ENCODE measurements at places on chromosomes 5 and 9.

DNA sequence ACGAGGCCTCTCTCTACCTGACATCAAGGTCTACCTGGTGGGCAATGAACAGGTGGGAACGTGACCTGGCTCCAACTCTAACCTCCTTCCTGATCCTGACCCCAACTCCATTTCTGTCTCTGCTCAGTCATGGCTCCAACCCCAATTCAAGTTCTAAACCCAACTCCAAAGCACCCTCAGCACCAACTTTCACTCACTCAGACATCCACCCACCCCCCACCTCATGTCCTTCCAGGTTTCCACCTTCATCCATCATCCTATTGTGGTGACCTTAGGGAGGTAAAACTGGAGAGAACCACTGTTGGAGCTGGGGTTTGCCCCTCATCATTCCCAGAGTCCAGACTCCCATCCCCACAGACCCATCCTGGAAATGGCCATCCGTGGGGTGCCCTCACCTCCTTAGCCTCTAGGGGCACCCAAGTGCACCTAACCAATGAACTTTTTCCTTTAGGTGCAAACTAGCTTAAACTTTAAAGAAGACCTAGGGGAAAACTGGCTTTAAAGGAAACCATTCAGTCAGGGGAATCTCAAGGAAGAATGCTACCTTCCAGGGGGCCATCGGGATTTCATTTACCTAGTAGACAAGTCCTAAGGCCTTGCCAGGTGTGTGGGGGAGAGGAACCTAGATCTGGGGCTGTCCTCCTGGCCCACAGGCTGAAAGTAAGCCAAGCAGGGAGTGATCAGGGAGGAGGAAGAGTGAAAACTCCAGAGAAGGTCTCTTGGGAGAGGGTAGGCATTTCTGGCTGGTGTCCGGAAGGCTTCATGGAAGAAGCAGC is 11.3 kb downstream of the RGS14 start:
- no peak for DNase-seq

DNA sequence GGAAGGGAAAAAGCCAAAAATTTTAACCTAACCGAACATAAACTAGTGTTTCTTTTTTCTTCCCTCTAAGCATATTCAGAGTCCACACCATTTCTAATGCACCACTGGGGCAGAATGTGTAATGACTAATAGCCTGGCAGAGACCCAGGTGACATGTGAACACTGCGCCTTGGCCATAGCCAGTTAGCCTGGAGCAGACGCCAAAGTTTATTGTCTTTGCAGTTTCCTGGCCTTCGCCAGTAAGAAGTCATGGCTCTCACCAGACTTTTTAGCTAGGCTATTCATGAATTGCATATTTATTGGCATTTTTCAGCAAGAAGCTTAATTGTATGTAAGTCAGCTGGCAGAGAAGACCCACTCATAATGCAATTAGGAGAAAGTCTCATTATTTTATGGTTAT is 182.8 kb upstream of the SLC27A6 start:
- no peak for DNase-seq

GRCh38 chr5:141878186-141878710 is at the start of gene PCDH1:
Gene PCDH1 (minus strand): TSS chr5:141878410. CDS start chr5:141878262, 148 bp downstream.
- DNase-seq, result no peak

- DNase-seq, result no peak
Observed at GRCh38 chr9:122453677-122454135, 24.0 kb downstream of the OR1J1 start.

- no peak for DNase-seq
Observed at GRCh38 chr5:132915681-132916080, 42.2 kb downstream of the LEAP2 start.

- no peak for DNase-seq
Observed at GRCh38 chr5:108769352-108769751, 21.7 kb downstream of the FER start.

GRCh38 chr9:106875529-106875928 is 12.6 kb downstream of the ZNF462 start:
- DNase-seq, result no peak

DNA sequence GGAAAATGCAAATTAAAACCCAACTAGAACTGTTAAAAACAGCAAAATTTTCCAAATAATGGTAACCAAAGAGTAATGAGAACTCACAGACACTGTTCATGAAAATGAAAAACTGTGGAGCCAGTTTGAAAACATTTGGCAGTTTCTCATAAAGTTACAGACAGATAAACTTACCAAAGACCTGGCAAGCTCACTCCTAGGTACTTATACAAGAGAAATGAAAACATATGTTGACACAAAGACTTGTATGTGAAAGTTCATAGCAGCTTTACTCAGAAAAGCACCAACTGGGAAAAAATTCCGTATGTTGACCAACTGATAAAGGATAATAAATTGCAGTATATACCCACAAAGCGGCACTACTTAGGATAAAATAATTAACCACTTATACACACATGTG is 10.3 kb downstream of the ZNF782 start:
- no peak for DNase-seq

- DNase-seq, result no peak
Observed at GRCh38 chr5:125501396-125501795, 755.0 kb upstream of the ZNF608 start.

DNA sequence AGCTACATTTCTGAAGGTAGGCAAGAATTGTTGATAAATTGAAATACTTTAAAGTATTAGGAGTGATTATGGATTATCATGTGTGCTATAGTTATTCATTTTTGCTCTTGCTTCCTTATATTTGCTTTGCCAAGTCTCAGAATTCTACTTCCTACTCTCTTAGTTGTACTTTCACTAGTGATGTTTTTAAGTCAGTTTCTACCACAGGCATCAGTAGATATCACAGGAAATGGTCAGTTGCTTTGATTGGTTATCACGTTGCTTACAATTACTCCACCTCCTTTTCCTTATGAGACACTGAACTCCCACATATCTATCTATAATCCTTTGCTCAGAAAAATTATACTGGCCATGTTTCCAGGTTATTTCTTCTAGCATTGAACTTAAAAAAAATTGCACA is 472.8 kb downstream of the DMRTA1 start:
- DNase-seq, result no peak

DNA sequence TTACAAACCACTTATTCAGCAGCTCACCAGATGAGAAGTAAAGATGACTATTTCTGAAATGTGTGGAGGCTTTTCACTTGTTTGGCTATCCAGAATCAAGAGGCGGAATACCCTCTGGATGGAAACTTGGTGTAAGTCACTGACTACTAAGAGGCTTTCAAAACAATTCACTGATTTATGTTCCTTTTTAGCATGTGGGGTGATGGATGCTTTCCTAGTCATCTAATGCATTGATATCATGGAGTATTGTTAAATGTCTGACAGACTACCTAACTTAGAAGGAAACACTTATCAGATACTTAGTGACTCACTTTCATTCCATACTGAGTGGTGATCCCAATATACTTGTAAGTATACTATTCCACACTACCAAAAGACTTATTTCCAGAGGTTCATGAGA is 141.4 kb downstream of the PLK2 start:
- DNase-seq, result no peak

DNA sequence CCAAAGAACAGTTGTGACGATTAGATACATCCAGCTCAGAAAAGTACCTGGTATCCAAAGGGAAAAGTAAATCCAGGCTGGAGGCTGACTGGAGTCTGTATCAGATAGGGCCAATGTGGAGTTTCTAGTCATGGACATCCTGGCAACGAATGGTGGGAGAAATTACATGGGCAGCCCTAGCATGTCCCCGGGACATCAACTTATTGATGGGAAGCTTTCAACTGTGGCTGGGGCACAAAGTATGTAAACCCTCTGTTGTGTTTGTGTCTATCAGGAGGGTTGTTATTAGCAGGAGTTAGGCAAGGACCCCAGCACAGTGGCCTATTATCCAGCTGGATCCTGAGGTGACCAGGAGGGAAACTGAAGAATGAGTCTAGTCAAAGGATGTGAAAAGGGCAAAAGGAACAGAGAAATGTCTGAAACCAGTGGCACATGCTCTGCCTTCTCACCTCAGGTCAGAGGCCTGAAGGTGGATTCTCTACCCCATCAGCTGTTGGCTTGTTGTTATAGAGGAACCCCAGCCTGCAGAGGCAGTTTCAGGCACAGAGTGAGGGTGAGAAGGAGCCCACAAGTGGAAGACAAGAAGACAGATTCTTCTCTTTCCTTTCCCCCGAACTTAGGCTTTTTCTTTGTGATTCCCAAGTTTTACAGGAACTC is 19.9 kb downstream of the IFNW1 start:
- DNase-seq, result no peak

DNA sequence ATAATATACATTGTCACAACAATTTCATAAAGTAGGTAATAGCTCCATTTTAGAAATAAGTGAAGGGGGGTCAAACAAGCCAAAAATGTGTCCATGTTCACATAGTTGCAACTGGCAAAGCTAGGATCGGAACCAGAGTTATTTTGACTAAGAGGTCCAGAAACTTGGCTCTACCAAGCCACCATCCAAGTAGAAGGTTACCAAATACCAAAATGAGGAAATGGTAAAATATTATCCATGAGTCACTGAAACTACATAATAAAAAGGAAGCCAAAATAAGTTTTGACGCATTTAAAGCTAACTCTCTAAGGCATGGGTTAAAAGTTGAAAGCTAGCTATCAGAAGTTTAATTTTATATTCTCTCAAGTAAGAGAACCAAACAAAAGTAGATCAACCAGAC is 886.9 kb upstream of the DMAC1 start:
- DNase-seq, result no peak

DNA sequence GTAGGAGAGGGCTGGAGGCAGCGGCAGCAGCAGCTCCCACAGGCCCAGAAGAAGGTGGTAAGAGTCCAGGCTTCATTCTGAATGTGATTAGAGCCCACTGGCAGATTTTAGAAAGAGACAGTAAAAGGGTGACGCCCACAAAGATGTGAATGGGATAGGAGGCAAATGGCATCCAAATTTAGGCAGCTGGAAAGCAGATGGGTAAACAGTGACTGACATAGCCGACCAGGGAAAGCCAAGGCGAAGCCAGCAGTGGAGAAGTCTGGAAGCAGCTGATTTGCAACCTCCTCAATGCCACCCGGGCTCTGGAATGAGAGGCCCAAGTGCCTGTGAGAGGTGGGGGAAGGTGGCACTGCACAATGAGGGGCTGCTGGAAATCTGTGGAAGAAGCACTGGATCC is 103.3 kb downstream of the C5orf15 start:
- no peak for DNase-seq

DNA sequence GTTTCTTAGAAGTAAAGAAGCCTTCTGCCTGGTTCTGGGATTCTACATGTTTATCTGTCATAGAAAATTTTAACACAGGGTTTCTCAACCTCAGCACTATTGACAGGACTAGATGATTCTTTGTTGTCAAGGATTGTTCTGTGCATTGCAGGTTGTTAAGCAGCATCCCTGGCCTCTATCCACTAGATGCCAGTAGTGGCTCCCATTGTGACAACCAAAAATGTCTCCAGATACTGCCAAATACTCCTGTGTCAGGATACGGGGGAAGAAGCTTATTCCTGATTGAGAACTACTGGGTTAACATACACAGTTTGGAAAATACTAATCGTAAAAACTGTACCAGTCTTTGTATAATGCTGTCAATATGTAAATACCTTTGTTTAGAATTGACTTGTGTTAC is 167.1 kb downstream of the NIPBL start:
- DNase-seq, result no peak

GRCh38 chr5:81895307-81895706 is 76.5 kb upstream of the ATG10 start:
- DNase-seq, result no peak

GRCh38 chr5:95142145-95142544 is 142.7 kb downstream of the MCTP1 start:
- no peak for DNase-seq

DNA sequence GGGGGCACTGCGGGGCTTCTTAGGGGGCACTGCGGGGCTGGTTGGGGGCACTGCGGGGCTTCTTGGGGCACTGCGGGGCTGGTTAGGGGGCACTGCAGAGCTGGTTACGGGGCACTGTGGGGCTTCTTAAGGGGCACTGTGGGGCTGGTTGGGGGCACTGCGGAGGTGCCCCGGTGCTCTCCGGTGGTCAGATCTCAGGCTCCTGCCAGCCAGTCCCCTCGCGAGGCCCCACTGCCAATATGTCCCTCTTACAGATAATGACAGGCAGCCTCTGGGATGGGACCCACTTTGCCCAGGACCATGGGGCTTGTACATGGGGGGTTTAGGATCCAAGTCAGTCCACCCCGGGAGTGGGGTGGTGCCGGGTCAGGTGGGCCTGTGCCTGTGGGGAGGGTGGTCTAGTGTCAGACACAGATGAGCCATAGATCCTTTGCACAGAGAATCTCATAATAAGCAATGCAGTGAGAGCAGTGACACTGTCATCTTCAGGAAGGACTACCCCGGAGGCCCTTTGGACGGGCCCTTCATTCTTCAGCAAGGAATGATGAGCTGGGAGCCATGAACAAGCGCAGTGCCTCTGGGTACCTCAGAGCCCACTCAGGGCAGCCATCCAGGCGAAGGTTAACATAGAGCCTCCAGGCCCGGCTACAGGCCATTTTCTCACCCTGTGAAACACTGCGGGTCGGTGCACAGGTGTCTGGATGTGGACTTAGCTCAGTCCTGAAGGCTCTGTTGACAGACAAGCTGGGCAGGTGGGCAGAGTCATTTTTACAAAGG is 38.2 kb downstream of the COL5A1 start:
- DNase-seq, result no peak

DNA sequence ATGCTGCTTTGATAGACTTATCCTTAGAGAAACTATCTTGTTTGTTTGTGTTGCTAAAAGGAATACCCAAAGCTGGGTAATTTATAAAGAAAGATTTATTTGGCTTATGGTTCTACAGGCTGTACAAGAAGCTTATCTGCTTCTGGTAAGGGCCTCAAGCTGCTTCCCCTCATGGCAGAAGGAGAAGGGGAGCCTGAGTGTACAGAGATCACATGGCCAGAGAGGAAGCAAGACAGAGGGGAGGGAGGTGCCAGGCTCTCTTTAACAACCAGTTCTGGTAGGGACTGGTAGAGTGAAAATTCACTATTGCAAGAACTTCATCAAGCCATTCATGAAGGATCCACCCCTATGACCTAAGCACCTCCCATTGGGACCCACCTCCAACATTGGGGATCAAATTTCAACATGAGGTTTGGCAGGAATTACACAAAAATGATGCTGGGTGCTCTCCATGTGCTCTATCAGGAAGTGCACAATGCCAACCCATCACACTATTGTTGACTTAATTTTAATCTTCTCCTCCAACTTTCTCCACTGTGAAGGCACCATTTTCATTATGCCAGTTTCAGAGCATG is 115.1 kb upstream of the SHB start:
- DNase-seq, result no peak

DNA sequence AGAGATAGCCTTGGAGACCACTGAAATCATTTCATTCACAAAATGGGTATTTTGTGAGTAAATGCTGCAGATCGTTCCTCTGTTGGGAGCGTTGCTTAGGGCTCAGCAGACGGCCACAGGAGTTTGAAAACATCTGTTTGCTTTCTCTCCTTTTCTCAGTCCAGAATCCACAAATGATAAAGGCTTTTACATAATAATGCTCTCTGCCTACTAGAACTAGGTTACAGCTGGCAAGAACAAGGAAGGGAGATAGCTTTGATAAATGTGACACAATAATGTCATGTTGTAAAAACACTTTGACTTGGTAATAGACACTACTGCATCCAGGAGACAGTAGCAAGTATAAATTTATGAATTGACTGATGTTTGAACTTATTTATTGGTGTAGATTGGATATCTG is 1072.4 kb upstream of the CDH6 start:
- no peak for DNase-seq

- DNase-seq, result no peak
Observed at GRCh38 chr5:59790776-59791475, 102.6 kb downstream of the PDE4D start.

GRCh38 chr9:76677481-76678055 is 86.7 kb upstream of the PCA3 start:
- no peak for DNase-seq
